ENCODE measurements at places on chromosomes 6 and 20.

DNA sequence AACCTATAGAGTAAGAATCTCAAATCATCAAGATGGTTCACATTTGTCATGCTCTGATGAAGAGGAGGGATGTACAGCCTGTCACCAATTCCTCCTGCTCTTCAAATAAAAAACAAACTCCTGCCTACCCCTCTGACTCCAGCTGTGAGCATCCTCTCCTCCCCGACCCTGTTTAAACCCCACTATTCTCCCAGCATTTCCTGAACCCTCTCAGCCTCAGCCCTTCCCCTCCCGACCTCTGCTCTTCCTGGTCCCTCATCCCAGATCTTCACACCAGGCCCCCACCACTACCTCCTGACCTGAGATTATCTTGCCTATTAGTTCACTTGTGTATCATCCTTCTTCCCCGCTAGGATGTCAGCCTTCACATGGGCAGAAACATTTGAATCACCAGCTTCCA, 75.8 kb downstream of the ZMYND8 start:
- no peak for DNase-seq

- DNase-seq, result no peak
These were observed 2.9 kb downstream of the SALL4 start for GRCh38 chr20:51799401-51799860.

GRCh38 chr6:105170059-105170458, 9.8 kb downstream of the POPDC3 start:
- DNase-seq, result no peak

GRCh38 chr20:39823224-39823623, 861.1 kb downstream of the DHX35 start:
- no peak for DNase-seq

DNA sequence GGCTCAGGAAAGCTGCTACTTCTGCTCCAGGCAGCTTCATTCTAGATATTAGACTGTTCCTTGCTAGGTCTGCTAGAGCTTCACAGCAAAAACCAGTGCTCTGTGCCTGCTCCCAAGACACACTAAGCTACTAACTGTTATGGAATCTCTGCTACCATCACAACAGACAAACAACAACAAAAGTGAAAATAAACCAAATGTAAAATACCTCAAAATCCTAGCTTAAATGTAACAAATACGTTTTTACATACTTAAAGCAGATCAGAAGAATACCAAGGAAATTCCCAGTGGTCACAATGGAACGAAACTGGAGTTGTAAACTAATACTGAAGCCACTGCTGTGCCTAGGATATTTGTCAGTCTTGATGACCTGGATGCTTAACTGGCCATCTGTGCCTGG, 84.6 kb upstream of the EZR start:
- no peak for DNase-seq
